ENCODE measurements at places on chromosomes 4 and X.
A peak's percentile ranks its signal among the peaks of the same experiment; 100 is the strongest.

DNA sequence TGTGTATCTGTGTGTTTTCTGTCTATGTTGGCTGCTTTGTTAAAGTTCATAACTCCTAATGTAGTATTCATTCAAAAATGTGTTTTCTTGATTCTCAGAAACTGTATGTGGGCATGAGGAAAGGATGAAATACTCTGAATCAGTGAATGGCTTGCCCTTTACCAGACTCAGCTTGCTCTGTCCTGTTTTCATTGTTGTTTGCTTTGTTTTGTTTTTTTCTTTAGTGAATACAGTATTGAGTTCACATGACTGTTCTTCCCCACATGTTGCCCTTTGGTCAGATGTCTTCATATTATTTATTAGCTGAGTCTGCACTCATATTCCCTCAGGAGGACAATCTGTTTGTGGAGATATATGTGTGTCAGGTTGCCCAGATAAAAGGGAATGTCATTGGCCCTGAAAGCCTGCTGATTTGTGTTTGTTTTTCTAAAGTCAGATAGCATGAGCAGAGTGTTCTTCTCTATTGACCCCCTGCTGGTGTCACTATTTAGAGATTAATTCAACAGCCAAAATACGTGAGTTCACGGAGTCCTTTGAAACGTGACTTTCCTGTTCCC lies 1184.4 kb downstream of the RPA4 start:
- no peak for DNase-seq

DNA sequence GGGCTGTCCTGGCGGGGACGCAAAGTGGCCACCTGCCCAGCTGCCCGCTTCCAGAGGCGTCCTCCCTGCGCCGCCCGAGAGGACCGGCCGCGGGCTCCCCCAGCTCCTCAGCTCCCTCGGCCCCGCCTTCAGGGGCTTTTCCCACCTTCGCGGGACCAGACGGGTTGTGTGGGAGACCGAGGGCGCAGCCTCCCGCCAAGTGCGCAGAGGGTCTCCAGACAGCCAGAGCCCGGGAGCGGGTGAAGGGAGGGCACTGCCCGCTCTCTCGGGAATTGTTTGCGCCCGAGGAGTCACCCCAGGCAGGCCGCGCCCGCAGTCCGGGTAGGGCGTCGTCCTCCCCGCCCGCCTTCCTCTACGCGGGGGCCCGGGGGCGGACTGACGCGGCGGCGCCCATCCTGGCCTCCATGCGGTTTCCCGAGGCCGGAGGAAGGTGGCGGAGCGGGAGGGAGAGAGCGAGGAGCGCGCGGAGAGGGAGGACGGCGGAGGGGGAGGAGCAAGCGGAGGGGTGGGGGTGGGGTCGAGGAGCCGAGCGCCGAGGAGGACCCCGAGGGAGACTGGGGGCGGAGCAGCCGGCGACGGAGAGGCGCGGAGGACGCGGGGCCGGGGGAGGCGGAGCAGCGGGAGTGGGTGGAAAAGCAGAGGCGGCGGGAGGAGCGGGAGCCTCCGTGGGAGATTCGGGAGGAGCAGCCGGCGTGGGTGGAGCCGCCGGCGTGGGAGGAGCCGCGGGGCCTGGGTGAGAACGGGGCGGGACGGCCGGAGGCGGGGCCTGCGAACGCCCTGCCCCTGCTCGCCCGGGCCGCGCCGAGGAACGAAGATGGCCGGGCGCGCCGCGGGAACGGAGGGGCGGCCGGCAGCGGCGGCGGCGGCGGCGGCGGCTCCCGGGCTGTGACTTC lies 47.5 kb downstream of the CLDN34 start:
- DNase-seq: peak; percentile 84

GRCh38 chr4:84901173-84901572 lies 65.3 kb downstream of the WDFY3 start:
- DNase-seq: no peak

DNA sequence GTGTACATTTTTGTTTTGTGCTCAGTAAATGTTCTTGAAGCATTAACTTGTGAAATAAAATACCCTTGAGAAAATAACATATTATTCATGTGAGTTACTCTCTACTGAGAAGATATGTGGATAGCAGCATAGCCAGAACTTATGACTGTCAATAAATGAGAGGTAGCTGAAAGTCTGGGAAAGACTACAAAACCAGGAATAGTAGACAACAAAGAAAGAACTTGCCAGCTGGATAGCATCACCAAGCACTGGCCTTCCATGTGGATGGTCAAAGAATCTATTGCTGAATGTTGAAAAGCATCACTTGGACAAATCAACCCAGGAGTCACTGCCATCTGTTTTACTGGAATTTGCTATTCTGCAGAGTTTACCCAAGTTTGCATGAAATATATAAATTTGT lies 650.0 kb upstream of the HTR2C start:
- DNase-seq: no peak

DNA sequence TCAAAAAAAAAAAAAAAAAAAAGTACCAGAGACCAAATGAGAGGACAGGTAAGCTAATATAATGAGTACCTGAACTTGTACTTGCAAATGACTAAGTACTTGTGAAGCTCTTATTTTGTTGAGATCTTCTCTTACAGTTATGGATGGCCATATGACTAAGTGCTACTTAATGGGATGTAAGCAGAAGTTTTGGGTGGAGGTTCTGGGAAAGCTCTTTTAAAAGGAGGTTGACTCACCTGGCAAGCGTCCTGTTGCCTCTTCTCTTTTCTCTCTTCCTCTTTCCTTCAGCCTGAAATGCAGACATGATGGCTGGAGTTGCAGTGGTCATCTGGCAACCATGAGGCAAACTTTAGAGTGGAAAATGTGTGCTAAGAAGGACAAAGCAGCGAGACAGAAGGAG lies 36.9 kb upstream of the MED14 start:
- DNase-seq: no peak

GRCh38 chr4:138868562-138868961 lies 147.0 kb upstream of the NOCT start:
- no peak for DNase-seq

DNA sequence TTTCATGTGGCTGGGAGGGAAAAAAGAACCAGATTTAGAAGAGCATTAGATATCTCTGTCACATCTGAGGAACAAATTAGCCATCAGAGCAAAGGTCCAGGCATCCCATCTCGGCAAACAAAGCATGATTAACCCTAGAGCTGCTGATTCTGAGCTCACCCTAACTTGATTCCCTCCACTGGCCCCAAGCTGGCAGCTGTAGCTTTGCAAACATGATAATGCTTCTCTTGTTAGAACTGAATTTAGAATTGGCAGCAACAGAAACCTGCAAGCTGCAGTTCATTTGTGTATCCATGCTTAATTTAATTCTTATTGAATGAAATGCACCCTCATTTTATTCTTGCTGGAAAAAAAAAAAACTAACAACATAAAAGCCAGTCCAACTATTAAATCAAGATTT lies 289.2 kb downstream of the IL1RAPL1 start:
- no peak for DNase-seq

DNA sequence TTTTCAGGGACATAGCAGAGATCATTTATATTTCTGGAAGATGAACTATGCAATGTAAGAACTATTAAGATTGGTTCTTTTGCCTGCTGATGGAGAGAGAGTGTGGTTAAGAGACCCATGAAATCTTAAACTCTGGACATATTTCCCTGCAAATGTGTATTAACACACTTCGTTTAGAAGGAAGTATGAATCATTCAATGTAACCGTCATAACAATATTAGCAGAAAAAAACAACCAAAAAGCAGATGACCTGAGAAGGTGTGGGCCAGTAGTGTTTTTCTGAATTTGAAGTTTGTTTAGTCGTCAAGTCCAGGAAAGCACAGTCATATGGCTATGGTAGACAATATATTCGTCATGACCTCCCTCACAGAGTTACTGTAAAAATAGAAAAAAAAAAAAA lies 2.5 kb upstream of the TMPRSS11D start:
- DNase-seq: no peak

GRCh38 chr4:76968937-76969336 lies 19.4 kb downstream of the SEPTIN11 start:
- DNase-seq: no peak

GRCh38 chr4:104490096-104490769 lies 4.5 kb downstream of the CXXC4 start:
- no peak for DNase-seq

GRCh38 chr4:9898596-9899305 lies 117.3 kb downstream of the DRD5 start:
- DNase-seq: no peak

Measured in CD4-positive, alpha-beta T cell treated with Interleukin-6 for 4 hours (primary cell).